LNCaP clone FGC (cell line): ENCODE measurements at places on chromosomes 4 and X.

DNA sequence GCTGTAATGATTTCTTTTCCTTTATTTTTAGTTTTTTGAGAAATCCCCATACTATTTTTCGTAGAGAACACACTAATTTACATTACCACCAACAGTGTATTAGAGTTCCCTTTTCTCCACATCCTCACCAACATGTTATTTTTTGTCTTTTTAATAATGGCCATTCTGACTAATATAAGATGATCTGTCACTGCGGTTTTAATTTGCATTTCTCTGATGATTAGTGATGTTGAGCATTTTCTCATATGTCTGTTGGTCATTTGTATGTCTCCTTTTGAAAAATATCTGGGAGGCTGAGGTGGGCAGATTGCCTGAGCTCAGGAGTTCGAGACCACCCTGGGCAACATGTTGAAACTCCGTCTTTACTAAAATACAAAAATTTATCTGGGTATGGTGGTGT, 30.2 kb downstream of the SPINK2 start:
- no peak for DNase-seq

- no peak for DNase-seq
Observed at GRCh38 chr4:127995776-127996175, 30.6 kb downstream of the ABHD18 start.

DNA sequence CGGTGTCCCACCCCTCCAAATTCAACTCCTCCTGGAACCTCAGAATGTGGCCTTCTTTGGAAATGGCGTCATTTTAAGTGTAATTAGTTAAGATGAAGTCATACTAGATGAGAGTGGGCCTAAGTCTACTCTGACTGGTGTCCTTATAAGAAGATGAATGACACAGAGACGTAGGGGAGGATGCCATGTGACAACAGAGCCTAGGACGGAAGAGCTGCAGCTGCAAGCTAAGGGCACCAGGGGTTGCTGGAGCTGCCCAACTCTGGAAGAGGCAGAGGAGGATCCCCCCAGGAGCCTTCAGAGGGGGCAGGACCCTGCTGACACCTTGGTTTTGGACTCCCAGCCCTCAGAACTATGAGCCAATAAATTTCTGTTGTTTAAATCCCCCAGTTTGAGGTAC, 115.1 kb downstream of the STK32B start:
- no peak for DNase-seq

- DNase-seq: no peak
Observed at GRCh38 chr4:134787315-134787714, 585.7 kb upstream of the PABPC4L start.

- DNase-seq: peak; percentile 63
Observed at GRCh38 chr4:149999485-150000074, 78.7 kb upstream of the DCLK2 start.

GRCh38 chrX:147978931-147979330, 2.2 kb upstream of the FMR1NB start:
- DNase-seq: no peak

DNA sequence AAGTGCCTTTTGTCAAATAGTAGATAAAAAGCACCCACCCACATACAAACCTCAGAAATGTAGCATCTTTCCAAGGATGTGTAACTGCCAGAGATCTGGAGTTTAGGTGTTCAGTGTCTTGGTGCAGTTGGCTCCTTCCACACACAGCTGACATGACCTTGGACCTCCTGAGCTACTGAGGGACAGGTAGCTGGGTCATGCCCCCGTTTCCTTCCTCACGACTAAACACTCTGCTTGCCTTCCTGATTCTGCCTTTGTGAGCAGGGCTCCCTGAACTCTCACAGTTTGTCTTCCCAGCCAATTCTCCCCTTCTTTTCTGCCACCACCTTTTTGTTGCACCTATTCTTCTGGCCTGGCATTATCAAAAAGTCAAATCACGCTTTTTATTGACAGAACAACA, 10.2 kb upstream of the RUFY3 start:
- DNase-seq: no peak

DNA sequence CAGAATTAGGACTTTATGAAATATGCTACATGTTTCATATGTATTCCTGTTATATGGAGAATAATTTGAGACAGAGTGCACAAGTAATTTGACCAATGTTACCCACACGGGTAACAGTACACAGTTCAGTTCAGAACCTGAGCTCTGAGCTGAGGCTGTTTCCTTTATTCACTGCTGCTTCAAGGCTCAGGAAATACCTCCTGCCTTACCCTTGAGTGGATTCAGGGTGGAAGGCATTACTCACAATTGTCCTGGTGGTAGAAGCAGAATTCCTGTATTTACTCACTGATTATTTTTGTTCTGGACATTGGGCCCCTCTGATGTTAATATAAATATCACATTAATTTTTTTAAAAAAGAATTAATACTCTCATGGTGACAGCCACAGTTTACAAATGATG, 73.5 kb upstream of the CAMK2D start:
- no peak for DNase-seq

DNA sequence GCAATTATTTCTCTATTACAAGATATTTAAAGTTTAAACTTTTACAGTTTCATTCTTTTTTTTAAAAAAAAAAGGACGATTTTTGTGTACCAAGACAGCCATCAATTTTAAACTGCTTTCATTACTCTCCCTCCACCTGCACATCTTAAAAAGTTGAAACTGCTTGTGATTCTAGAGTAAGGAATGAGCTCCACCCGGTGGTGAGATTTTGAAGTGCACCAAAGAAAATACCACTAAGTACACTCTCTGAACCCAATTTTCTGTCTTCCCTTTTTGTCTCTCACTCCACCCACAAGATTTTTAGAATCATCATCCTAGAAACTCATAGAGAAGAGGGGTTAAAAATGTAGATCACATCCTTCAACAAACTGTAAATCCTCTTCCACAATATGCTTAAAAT, 91.3 kb upstream of the WDR44 start:
- DNase-seq: no peak

DNA sequence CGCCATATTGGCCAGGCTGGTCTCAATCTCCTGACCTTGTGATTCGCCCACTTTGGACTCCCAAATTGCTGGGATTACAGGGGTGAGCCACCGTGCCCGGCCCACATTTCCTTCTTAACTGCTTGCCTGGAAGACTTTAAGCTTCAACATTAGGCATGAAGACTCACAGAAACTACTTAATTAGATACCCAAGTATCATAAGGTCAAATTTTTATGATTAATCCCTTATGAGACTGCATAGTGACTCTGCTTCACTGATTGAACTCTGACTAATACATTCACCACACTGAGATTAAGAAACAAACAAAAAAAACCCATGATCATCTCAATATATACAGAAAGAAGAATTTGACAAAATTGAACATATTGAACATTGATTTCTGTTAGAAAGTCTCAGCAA, 87.4 kb upstream of the KCTD8 start:
- no peak for DNase-seq

DNA sequence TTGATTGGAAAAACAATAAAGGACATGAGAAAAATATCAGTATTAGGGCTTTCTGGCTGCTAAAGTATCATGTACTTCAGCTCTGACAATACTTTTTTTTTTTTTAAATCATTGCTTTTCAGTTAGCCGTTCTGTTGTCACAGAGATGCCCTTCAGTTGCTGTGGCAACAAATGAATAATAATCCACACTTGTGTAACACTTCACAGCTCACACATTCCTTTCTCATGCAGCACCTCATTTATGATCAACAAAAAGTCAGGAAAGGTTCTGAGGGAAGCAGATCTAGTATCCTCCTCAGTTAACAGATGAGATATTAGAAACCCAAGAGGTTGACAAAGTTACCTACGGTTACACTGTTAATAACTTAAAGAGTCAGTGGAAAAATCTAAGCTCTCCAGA, 444.2 kb upstream of the SLIT2 start:
- DNase-seq: no peak

DNA sequence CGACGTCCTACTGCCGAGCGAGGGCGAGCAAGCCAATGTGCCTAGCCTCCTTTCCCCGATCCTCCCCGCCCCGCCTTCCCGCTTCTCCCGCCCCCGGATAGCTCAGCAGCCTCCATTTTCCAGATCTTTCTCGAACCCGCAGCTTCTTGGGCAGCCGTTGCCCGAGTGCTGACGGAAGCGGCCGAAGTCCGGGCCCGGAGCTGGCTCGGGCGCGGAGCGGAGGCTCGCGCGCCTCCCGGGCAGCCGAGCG, 172 bp upstream of the HSPA4L start:
- DNase-seq: no peak

DNA sequence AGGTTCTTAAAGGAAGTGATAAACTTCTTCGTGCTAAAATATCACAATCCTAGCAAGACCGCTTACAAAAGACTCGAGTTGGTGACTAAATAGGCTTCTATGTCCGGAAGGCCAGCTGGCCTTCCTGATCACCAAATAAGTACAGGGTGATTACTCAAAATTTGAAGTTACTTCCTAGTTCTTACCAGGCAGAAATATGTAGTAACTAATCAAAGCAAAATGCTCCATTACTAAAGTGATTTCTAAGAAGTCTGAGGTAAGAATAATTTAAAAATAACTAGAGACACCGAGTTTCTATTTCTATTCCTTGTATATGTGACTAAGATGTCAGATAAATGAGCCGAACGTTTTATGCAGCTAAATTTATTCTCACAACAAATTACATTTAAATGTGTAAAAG, 62.2 kb downstream of the NSUN7 start:
- no peak for DNase-seq

- DNase-seq: no peak
Observed at GRCh38 chr4:1233641-1234308, 15.2 kb downstream of the CTBP1 start.

DNA sequence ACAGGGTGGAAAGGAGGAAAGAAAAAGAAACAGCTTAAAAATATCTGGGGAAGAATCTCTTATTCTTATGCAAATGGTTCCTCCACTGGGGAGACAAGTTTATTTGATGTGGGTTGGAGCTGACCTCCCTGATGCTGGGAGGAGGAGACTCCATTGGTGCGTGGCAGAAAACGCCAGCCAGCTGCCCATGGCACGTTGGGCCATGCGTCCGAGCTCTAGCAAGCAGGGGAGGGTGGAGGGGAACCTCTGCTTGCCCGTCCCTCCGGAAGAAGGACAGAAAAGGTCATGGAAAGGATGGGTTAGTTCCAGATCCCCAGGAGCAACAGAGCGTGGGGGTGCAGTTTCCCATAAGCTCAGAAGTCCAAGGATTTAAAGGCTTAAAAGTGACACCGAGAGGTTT, 210.4 kb downstream of the KLHL4 start:
- DNase-seq: no peak

GRCh38 chr4:52780206-52780605, 29.0 kb upstream of the ERVMER34-1 start:
- DNase-seq: peak; percentile 53

GRCh38 chr4:21801661-21802385, 146.7 kb downstream of the KCNIP4 start:
- no peak for DNase-seq

DNA sequence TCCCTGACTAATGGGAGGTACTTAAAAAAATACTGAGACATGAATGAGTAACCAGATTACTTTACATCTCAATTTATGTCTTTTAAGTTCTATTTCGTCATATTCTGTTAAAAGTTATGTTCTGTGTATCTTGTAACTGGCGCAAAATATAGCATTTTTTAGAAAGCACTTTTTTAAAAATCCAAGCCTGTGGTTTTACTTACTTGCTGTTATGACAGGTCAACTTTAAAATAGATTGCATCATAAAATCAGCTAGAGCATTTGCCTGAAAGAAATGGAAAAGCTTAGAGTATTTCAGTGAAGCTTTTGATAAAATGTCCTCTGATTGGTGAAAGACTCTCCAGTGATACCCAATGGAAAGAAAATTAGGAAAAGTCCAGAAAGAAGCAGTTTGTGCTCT, 1892.3 kb upstream of the TENM3 start:
- DNase-seq: no peak

DNA sequence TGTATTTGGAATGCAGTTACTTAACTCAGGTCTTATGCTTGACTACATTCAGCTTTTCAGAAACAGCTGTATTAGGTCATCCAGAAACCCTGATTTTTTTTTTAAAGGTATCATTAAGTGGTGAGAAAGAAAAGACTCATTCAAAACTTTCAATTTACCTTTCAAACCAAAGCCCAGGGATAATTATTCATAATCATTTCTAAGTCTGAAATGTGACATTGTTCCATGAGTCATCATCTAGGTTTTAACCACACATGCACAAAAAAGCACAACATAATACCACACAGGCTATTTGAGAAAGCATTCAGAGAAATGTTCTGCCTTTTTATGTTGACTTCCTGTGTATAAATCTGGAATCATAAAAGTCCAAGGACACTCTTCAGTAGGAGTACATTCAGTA, 288.2 kb downstream of the IL1RAPL2 start:
- DNase-seq: no peak
